Thyroid gland (tissue), 4 donors: ENCODE measurements at places on chromosomes 13 and 19. TPM values are rescaled to one million over a fixed set of nuclear protein-coding genes. Genes with fewer than 3 reads are reported as not detected.

SRRM5 gene
- 0.59 TPM for total RNA-seq

ZNF784 gene
- total RNA-seq: 9.1 TPM

ZNF837 gene
- total RNA-seq: 15.7 TPM

F10 gene
- 4.0 TPM for total RNA-seq

CEBPA gene
- 16.2 TPM for total RNA-seq

CEACAM21 gene
- total RNA-seq: not detected
